Bronchial smooth muscle cell (primary cell): ENCODE measurements at places on chromosomes 13 and 19. TPM values are rescaled to one million over a fixed set of nuclear protein-coding genes. Genes with fewer than 3 reads are reported as not detected.

Gene NCAN
- under 0.01 TPM in 1 of 2 replicates, not detected in the other for total RNA-seq

Gene FGF21
- total RNA-seq, result not detected in 2 replicates

Gene GZMM
- not detected in 2 replicates for total RNA-seq

Gene PCSK4
- total RNA-seq, result 0.95 and 2.2 TPM in 2 replicates

Gene GGACT
- 2.4 and 4.4 TPM in 2 replicates for total RNA-seq

Gene MIDN
- 8.8 and 9.5 TPM in 2 replicates for total RNA-seq

Gene PABPC3
- total RNA-seq, result under 0.01 and 0.17 TPM in 2 replicates

Gene KCNC3
- not detected in 2 replicates for total RNA-seq

Gene GARIN5A
- total RNA-seq, result 0.26 and 0.47 TPM in 2 replicates

Gene MBD3L2
- not detected in 2 replicates for total RNA-seq

Gene DAND5
- total RNA-seq, result not detected in 2 replicates
